KBM-7 (cell line): ENCODE measurements at places on chromosomes 3 and 15.

DNA sequence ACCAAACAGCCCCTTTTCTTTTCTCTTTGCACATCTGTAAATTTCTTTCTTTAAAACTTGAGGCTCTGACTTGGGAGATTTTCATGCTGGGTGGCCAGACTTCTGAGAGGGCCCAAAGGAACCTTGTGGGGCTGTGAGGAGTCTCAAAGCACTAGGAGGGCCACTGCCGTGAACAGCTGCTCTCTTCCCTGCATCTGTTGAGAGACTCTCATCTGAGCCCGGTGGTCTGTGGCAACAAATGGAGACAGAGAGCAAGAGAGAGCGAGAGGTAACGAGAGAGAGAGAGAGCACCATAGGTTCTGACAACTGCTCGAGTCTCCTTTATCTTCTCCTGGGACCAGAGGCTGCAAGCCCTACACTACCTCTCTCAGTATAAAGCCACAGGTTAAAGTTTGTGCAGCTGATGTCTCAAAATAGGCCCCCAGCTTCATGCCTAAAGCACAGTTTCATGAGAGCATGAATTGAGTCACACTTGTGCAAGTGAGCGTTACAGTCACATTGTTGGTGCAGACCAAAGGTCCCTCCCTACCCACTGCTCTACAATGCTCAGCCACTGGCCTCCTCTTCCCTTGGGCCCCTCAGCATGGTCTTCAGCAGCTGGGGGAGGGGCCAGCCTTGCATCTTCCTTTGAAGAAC lies 60.7 kb downstream of the ZNF621 start:
- no peak for DNase-seq

GRCh38 chr3:140859592-140860336 lies 81.9 kb upstream of the SLC25A36 start:
- DNase-seq = no peak

DNA sequence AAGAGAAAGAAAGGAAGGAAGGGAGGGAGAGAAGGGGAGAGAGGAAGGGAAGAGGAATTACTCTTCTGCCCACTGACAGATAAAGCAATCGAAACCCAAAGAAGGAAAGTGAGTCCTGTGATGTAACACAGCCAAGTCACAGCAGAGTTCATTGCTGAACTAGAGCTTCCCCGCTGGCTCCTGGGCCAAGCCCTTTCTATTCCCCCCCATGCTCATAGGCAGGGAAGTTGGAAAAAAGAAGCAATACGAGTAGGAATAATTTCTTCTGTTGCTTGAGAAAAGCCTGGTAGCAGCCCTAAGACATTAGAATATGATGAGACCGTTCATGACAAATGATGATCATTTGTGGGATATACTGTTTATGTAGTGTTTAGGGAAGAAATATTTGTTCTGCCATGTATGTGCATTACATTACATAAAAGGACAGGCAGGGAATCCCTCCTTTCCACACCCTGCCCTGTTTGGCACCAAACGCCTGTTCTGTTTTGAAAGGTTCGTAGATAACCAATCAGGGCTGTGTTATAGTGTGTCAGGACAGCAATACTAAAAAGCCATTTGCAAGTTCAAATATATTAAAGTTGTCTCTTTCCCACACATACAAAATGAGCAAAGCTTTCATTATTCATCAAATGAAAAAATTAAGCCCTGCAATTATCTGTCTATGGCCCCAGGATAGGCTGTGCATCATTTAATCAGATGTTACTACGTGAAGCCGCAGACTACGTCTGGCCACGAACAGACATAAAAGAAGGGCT lies 111.0 kb upstream of the TRPM1 start:
- DNase-seq = peak; percentile 22

DNA sequence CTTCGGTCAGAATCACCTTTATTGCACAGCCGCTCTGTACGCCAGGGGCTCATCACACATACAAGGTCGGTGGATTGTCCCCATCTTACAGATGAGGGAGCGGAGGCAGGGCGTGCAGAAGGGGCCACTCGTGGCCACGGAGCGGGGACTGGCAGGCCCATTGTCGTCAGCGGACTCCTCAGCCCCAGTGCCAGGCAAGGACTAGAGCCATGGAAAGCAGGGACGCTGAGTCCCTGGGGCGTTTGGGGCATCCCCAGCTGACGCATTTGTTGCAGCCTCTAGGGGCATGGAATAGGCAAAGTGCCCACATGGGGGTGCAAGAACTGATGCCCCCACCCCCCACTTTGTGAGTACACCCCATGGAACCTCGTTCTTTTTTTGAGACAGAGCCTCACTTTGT lies 29.8 kb upstream of the FURIN start:
- no peak for DNase-seq

- DNase-seq = no peak
These were observed 615 bp downstream of the HES1 start for GRCh38 chr3:194136519-194137007.

DNA sequence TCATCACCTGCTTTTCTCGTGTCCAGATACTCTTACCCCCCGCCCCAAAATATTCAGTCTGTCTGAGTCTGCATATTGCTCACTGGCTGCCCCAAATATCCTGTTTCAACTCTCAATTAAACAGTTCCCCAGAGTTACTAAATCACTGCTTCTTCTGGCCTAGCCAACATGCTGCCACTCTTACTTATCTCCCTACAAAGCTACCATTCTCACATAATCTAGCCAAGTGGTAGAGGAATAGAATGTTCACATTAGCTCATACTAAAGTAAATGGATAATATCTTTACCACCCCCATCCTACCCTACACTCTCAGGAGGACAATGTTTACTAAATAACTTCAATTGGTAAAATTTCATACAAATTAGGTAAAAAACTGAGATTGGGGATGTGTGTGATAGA lies 77.8 kb downstream of the NR1I2 start:
- DNase-seq = no peak

- no peak for DNase-seq
These were observed 10.5 kb upstream of the EIF4A2 start for GRCh38 chr3:186772701-186773417.

DNA sequence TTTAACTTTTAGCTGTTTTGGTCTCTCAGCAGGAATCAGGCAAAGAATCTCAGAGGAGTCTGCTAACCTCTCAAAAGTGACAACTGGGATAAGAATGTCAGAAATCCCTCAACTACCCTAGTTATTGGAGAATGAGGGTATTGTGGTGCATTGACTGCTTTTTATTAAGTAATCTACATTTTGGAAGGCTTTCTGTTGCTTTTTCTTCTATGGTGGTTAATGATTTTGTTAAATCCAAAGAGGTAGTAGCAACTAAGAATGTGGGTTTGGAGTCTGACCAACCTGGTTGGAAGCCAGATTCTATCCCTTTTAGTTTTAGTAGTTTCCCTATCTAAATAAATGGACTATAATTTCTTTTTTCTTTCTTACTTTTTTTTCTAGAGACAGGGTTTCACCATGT lies 94.7 kb upstream of the RNF7 start:
- no peak for DNase-seq

DNA sequence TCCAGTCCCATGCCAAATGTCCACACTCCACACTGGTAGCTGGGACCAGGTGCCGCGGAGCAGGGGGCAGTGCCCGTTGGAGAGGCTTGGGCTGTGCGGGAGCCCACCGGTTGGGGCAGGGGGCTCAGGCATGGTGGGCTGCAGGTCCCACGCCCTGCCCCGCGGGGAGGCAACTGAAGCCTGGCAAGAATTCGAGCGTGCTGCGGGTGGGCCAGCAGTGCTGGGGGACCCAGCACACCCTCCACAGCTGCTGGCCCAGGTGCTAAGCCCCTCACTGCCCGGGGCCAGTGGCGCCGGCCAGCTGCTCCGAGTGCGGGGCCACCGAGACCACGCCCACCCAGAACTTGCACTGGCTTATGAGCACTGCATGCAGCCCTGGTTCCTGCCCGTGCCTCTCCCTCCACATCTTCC lies 479.4 kb downstream of the ZNF385D start:
- DNase-seq = no peak

GRCh38 chr3:46206282-46207015 lies 1.7 kb downstream of the CCR1 start:
- DNase-seq = no peak

GRCh38 chr3:48273594-48274211 lies 32.8 kb downstream of the ZNF589 start:
- peak; percentile 80 for DNase-seq

DNA sequence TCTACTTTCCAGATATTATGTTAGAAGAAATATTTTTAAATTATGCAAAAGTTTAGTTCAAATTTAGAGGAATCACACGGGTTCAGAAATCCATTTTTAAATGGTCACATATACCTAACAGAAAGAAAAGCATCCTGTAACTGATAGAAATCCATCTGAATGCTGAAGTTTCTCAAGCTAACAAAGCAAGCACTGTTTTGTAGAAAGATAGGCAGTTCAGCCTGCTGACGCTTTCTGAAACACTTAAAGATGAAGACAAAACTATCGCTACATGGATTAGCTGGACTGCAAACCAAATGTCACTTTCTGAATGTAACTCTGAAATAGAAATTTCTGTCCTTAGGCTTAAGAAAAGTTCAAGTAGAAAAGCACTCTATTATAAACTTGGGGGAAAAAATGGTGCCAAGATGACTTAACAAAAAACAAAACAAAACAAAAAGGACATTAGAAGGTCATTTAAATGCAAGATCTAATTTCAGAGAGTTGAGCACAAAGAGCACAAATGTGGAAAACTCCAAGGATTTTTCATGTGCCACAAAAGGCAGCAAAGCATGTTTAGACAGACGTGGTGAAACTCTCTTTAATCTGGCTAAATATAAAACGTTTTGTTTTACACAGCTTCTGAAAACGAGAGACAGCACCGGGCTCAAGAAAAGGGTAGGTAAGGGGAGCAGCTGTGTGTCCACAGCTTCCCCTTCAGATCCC lies 1.2 kb downstream of the PLOD2 start:
- no peak for DNase-seq

- no peak for DNase-seq
These were observed 111.8 kb downstream of the CFAP20DC start for GRCh38 chr3:58938057-58938456.

GRCh38 chr15:52218371-52218770 lies 27.2 kb upstream of the GNB5 start:
- no peak for DNase-seq

- DNase-seq = no peak
These were observed 262.1 kb upstream of the TBL1XR1 start for GRCh38 chr3:177459401-177459800.

DNA sequence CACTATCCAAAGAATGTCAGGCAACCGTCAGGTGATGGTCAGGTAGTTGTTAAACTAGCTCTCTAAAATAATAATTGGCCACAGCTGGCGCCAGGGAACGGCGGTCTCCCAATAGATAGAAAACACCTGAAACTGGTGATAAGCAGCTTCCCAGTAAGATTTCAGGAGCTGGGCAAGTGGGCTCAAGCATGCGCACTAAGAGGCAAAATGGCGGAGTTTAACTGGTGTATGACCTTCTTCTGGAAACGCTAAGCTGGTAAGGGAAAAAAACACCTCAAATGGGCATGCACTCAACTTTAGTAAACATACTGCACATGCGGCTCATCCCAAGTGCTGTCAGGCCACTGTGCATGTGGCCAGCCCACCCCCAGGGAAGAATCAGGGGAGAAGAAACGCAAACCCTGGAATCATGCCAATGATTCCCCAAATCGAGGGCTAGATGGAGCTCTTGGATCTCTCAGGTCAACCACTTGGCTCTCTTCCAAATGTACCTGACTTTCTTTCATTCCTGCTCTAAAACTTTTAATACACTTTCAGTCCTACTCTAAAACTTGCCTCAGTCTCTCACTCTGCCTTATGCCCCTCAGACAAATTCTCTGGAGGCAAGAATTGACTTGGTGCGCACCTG lies 195.0 kb downstream of the ZNF621 start:
- DNase-seq = no peak

DNA sequence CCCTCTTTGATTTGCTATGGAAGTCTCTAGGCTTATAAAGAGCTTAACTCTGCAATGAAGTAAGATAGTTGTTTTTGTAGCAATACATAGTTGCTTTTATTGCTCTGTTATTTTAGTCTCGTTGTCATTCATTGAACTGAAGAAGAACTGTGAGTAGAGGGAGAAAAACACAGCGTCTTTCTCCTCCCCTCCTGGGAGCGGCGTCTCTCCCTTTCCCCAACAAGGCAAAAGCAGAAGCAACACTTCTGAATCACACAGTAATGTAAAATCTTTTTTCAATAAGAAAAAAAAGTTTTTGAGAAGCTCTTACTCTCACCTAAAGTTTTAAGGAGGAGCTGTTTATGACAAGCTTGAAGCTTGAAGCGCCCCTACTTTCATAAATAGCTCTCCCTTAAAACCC lies 119.3 kb upstream of the SLC7A14 start:
- DNase-seq = no peak

- no peak for DNase-seq
These were observed 603.4 kb downstream of the FOXP1 start for GRCh38 chr3:70979983-70980645.

DNA sequence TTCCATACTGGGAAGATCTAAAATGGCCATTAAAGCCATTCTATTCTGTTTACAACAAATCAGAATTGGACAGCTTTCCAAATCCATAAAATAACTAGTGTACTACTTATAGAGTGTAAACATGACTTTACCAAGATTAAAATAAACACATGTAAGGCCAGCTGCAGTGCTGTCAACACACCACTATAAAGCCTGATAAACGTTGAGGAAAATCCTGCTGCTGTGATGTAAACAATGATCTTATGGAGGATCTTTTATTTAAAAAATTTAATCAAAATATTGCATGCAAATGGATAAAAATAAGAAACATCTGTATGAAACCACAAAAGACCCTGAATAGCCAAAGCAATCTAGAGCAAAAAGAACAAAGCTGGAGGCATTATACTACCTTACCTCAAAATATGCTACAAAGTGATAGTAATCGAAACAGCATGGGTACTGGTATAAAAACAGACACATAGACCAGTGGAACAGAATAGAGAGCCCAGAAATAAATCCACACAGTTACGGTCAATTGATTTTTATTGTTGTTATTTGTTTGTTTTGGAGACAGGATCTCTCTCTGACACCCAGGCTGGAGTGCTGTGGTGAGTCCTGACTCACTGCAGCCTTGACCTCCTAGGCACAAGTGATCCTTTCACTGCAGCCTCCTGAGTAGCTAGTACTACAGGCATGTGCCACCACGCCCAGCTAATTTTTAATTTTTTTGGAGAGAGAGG lies 428.8 kb upstream of the C2CD4B start:
- no peak for DNase-seq

- no peak for DNase-seq
These were observed 529.0 kb upstream of the NECTIN3 start for GRCh38 chr3:110542552-110543150.

- no peak for DNase-seq
These were observed 458.1 kb downstream of the DIPK2A start for GRCh38 chr3:144429719-144430121.
